ENCODE measurements at places on chromosomes 2 and 18.

- H3K36me3 ChIP-seq = no peaks in the 10 kb centered on the region
- H3K27ac ChIP-seq = no peak overlapping the region
- no peak for DNase-seq
- peaks cover 33% of the 10 kb centered on the region for H3K27me3 ChIP-seq
- peaks cover 4% of the 10 kb centered on the region for H3K4me1 ChIP-seq
These were observed 24.8 kb upstream of the TUBB6 start for GRCh38 chr18:12283256-12283655.

- H3K4me3 ChIP-seq = no peak overlapping the region
- no peak overlapping the region for H3K27ac ChIP-seq
- no peak for DNase-seq
- no peaks in the 10 kb centered on the region for H3K4me1 ChIP-seq
These were observed 797.0 kb downstream of the METTL4 start for GRCh38 chr18:1774261-1774660.

DNA sequence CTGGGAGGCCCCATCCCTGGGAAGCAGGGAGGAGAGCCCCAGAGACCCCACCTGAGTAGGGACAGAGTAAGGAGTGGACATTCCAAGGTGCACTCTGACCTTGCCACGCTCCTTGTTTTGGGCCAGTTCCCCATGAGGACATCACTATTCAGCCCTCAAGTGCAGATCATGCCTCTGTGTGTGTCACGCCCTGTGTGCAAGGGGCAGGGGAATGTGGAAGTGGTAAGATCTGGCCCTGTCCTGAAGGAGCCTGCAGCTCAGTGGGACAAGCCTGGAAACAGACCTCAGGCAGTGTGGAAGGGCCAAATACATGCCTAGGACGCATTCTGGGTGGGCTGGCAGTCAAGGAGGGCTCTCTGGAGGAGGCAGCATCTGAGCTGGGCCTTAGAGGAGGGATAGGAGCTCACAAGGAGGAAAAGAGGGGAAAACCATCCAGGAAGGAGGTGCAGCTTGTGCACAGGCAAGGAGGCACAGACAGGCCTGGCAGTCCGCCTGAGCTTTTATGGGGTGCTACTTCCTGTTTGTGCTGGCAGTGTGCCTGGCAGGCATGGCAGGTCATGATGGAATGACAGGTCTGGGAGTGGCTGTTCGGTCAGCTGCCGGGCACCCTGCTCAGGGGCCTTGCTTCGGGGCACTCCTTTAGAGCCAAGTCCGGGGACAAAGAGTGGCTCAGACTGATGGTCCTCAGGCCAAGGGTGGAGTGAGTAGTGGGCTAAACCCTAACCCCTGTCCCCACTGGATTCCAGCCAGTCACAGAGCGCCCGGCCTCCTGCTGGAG is 3.3 kb downstream of the KLHL30 start:
- H3K4me3 ChIP-seq = no peak overlapping the region
- DNase-seq = no peak
- peaks cover 7% of the 10 kb centered on the region for H3K4me1 ChIP-seq
- no peak overlapping the region for H3K27ac ChIP-seq
- H3K27me3 ChIP-seq = no peaks in the 10 kb centered on the region
- no peaks in the 10 kb centered on the region for H3K36me3 ChIP-seq

DNA sequence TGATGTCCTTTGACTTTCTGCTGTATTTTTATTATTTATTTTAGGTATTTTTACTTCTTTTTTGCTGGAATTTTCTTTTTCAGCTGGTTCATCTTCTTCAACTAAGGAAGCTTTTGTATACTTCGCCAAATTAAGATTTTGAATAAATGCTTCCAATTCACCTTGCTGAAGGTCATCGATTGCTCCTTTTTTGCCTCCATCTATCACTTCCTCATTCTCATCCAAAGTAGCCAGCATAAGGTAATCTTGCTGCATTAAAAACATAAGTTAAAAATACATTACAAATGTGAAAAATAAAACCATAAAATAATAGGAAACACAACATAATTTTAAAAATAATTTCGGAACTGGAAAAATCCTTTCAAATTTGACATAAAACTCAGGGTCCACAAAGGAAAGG is 2.6 kb downstream of the CEBPZ start:
- H3K4me1 ChIP-seq = peaks cover 37% of the 10 kb centered on the region
- no peak overlapping the region for H3K4me3 ChIP-seq
- no peaks in the 10 kb centered on the region for H3K27me3 ChIP-seq
- H3K27ac ChIP-seq = no peak overlapping the region
- DNase-seq = no peak

- H3K27me3 ChIP-seq = peaks cover 16% of the 10 kb centered on the region
- DNase-seq = no peak
- H3K27ac ChIP-seq = no peak overlapping the region
- H3K36me3 ChIP-seq = no peaks in the 10 kb centered on the region
These were observed 65.1 kb upstream of the AFF3 start for GRCh38 chr2:100207411-100207885.

GRCh38 chr2:101123795-101124471 is 27.2 kb downstream of the TBC1D8 start:
- peaks cover 13% of the 10 kb centered on the region for H3K4me1 ChIP-seq
- no peak overlapping the region for H3K4me3 ChIP-seq
- H3K27me3 ChIP-seq = peaks cover 7% of the 10 kb centered on the region

DNA sequence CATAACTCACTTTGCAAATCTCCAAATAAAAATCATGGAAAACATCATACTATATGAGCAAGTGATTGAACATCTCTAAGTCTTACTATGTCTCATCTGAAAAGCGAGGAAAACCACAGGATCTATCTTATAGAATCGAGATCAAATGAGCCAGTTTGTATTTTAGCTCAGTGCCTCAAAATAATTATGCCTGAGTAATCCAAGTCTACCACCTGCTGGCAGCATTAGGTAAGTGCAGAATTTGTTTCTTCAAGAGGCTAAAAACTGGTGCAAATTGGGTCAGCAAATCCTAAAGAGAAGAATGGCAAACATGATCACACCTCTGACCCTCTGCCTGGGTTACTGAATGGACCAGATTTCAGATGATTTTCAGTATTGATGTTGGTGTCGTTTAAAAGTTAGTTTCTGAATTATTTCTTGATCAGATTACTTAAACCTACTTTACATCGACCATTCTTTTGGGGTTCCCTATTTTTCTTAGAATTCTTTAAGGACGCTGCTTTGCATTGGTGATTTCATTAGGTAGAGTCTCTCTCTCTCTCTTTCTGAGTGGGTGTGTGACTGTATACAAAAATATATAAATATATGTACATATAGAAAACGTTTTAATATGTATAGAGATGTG is 12.7 kb upstream of the FHOD3 start:
- no peak overlapping the region for H3K4me3 ChIP-seq
- peaks cover 3% of the 10 kb centered on the region for H3K4me1 ChIP-seq
- DNase-seq = peak; percentile 14

GRCh38 chr2:112006076-112006410 is 49.0 kb upstream of the TMEM87B start:
- H3K4me1 ChIP-seq = peaks cover 6% of the 10 kb centered on the region
- H3K27me3 ChIP-seq = peaks cover 3% of the 10 kb centered on the region

- H3K36me3 ChIP-seq = peaks cover 3% of the 10 kb centered on the region
- no peak for DNase-seq
- H3K27me3 ChIP-seq = peaks cover 46% of the 10 kb centered on the region
- H3K4me3 ChIP-seq = no peak overlapping the region
- no peak overlapping the region for H3K27ac ChIP-seq
These were observed 6.3 kb downstream of the SGPP2 start for GRCh38 chr2:222430681-222431080.

DNA sequence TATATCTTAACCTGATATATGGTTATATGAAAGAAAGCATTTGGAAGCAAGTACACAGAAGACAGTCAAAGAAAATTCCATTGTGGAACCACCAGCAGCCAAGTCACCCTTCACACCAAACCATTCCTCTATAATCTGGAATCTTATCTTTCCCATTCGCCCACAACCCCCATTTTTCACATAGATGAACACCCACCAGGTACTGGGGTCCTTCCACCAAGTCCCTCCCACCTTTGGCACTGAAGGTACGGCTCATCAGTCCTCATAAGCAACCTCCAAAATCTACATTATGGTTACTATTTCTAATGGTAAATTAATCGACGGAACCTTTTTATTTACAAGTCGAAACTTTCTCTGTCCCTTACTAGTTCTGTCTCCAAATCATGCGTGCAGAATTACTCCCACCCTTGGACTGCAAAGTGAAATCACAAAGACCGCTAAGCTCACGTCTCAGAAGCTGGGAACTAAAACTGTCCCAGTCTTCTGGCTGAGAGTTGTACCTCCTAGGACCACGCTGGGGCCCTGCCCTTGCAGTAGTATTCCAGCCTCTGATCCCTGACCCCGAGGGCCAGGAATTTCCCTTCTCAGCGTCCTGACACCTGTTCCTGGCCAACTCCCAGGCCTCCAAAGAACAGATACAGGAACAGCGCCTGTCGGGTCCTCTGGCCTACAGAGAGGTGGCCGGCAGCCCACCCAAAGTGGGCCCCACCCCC is 702 bp downstream of the OLA1 start:
- peak overlapping the region; percentile 87 for H3K4me3 ChIP-seq
- peak overlapping the region; percentile 82 for H3K27ac ChIP-seq
- no peaks in the 10 kb centered on the region for H3K27me3 ChIP-seq
- peaks cover 20% of the 10 kb centered on the region for H3K4me1 ChIP-seq
- peaks cover 33% of the 10 kb centered on the region for H3K36me3 ChIP-seq
- DNase-seq = no peak

GRCh38 chr2:20094142-20094755 is 42.8 kb upstream of the LAPTM4A start:
- no peak overlapping the region for H3K27ac ChIP-seq
- DNase-seq = no peak
- no peaks in the 10 kb centered on the region for H3K4me1 ChIP-seq

DNA sequence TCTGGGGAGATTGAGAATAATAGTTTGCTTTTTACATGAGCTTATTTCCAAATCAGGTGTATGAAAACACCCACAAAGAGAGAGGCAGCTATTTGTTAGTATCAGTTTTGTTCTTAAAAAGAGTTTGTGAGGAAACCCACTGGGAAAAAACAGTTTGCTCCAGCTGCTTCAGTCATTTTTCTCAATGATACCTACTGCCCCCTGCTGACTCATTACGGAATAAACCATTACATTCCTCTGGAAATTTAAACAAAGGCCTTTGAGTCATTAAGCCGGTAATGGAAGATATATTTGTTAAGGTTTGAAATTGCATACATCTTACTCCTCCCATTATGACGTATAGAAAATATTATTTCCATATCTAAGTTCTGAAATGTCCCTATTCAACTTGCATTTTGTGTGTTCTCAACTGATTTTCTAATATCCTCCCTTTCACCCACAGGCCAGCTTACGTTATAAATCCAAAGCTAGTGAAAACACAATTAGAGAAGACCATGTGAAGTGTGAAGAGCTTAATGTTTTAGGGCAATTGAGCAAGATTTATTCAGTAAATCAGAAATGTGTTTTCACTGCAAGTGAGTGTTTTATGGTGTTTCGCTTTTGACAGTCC is 761.6 kb downstream of the DSC3 start:
- H3K27ac ChIP-seq = no peak overlapping the region
- DNase-seq = no peak
- H3K36me3 ChIP-seq = no peaks in the 10 kb centered on the region
- no peaks in the 10 kb centered on the region for H3K4me1 ChIP-seq
- no peak overlapping the region for H3K4me3 ChIP-seq
- no peaks in the 10 kb centered on the region for H3K27me3 ChIP-seq

- H3K4me3 ChIP-seq = no peak overlapping the region
- no peak overlapping the region for H3K27ac ChIP-seq
- H3K27me3 ChIP-seq = no peaks in the 10 kb centered on the region
- no peaks in the 10 kb centered on the region for H3K36me3 ChIP-seq
- DNase-seq = no peak
- no peaks in the 10 kb centered on the region for H3K4me1 ChIP-seq
These were observed 86.1 kb downstream of the TNS1 start for GRCh38 chr2:217916504-217917254.

DNA sequence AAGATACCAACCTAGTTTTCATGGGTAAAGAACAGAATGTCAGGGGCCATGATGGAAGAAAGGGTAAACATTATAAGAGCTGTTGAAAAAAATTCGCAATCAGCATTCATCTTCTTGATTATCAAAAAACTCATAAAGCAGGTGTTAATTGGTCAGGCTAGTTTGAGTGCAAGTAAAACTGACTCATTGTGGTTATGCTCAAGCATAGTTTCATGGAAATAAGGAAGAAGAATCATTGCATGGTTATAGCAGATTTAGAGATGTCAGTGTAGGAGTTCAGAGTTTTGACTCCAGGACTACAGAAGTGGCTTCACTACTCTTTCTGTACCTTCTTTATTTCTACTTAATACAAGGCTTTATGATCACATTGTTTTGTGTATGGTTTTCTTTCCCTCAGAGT is 26.9 kb upstream of the CDH19 start:
- H3K27ac ChIP-seq = no peak overlapping the region
- DNase-seq = no peak
- H3K27me3 ChIP-seq = no peaks in the 10 kb centered on the region
- H3K36me3 ChIP-seq = no peaks in the 10 kb centered on the region

DNA sequence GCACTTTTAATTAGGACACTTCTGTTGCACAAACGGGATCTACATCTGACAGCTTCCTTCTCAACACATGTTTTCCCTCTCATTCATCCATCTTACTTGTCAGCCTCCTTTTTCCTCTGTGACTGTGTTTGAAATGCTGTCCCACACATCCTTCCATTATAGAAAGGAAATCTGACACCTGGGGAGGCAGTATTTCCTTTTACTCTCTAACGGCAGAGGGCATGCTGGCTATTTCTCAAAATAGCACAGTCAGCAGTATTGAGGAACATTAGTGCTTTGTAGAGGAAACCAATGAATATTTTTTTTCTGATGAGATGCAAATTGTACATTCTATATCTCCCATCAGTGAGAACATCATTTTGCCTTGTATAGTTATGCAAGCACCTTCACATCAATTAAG is 668.7 kb downstream of the SLC4A3 start:
- DNase-seq = no peak
- no peak overlapping the region for H3K4me3 ChIP-seq
- H3K36me3 ChIP-seq = no peaks in the 10 kb centered on the region

GRCh38 chr2:17479875-17480274 is 38.4 kb downstream of the RAD51AP2 start:
- no peaks in the 10 kb centered on the region for H3K27me3 ChIP-seq
- H3K27ac ChIP-seq = no peak overlapping the region
- no peaks in the 10 kb centered on the region for H3K36me3 ChIP-seq
- no peak for DNase-seq
- H3K4me1 ChIP-seq = no peaks in the 10 kb centered on the region

GRCh38 chr2:39264733-39265132 is 21.0 kb upstream of the CDKL4 start:
- no peak for DNase-seq
- H3K36me3 ChIP-seq = peaks cover 10% of the 10 kb centered on the region
- H3K27ac ChIP-seq = peak overlapping the region; percentile 81

DNA sequence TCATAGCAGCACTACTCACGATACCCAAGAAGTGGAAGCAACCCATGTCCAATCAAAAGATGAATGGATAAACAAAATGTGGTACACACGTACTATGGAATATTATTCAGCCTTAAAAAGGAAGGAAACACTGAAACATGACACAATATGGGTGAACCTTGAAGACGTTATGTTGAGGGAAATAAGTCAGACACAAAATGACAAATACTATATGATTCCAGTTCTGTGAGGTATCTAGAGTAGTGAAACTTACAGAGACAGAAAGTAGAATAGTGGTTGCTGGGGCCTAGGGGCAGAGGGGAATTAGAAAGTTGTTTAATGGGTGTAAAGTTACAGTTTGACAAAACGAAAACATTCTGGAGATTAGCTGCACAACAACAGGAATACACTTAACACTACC is 24.7 kb downstream of the TLK1 start:
- peak overlapping the region; percentile 27 for H3K27ac ChIP-seq
- DNase-seq = no peak
- H3K27me3 ChIP-seq = no peaks in the 10 kb centered on the region
- no peak overlapping the region for H3K4me3 ChIP-seq

- no peaks in the 10 kb centered on the region for H3K36me3 ChIP-seq
- no peak overlapping the region for H3K4me3 ChIP-seq
- H3K27me3 ChIP-seq = no peaks in the 10 kb centered on the region
- no peak overlapping the region for H3K27ac ChIP-seq
- peak; percentile 18 for DNase-seq
These were observed 24.0 kb upstream of the TMEM37 start for GRCh38 chr2:119407430-119408220.
